ENCODE measurements at places on chromosomes 4 and X.

DNA sequence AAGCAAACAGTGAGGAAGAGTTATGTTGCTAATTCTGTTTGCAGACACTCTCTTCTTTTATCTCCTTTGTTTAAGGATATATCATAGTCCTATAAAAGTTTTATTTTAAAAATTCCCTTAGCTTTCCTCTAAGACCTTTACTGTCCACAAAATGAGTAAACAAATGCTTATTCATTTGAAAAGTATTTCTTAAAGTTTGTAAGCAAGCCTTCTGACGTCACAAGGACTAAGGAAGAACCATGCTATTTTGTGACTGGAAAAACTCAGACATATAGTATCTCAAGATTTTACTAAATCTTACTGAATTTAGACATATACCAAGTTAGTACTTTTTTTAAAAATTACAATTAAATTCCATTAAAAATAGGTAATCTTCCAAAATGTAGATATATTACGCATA, 5.2 kb upstream of the RBMXL3 start:
- no peak for DNase-seq

GRCh38 chrX:120456973-120457372, 12.1 kb downstream of the LAMP2 start:
- no peak for DNase-seq

DNA sequence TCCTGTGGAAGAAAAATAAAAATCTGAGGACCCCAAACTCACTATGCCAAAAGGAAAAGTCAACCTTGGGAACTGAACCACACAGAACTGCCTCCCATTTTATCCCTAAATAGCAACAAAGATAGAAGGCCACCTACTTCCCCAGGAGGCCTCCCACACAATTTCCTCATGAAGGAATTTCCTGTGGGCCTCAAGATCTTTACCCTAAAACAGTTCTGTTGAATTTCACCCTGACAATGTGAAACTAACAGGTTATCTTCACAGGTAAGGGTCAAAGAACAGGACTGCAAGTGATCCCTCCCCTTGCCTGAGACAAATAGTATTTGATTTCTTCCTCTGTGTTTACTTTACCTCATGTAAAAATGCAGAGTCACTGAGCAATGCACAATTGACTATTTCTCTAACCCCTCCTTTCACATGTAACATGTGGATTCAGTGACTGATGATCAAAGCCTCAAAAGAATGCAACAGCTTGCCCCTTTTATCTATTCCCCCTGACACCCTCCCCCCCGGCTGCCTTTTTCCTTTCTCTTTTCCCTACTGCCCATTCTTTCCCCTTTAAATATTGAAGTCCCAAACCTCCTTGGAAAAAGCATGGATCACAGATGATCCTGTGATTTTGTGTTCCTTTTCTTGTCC, 33.3 kb downstream of the MEPE start:
- no peak for DNase-seq

GRCh38 chrX:79506001-79506400, 138.9 kb upstream of the ITM2A start:
- DNase-seq: no peak

DNA sequence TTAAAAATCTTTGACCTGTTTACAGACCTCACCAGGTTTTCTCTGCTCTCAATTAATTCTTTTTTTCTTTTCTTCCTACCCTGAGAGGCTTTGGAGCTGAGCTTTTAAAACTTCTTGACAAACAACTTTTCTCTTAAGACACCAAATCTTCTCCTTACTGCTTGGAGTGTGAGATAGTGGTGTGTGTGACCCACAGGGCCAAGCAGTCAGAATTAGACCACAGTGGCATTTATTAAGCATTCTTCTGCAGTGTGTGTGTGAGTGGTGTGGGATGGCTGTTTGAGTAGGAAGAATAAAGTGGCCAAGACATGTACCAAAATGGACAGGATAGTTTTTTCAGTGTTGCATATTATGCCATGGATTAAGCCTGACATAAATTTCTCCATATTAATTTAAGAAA, 665.1 kb downstream of the RAPGEF2 start:
- DNase-seq: no peak

- DNase-seq: no peak
Observed at GRCh38 chr4:22522206-22522605, 6.3 kb upstream of the ADGRA3 start.

- DNase-seq: no peak
Observed at GRCh38 chrX:126509923-126510322, 42.7 kb downstream of the DCAF12L1 start.

All from NCI-H2081 (cell line).